ENCODE measurements at places on chromosomes 3 and 15. TPM values are rescaled to one million over a fixed set of nuclear protein-coding genes. Genes with fewer than 3 reads are reported as not detected.

GRCh38 chr3:194496217-194496919 is 9.6 kb upstream of the ATP13A3 start:
- no peaks in the 10 kb centered on the region for H3K4me1 ChIP-seq
- no peak for DNase-seq
- H3K27me3 ChIP-seq = no peaks in the 10 kb centered on the region
- no peak overlapping the region for H3K4me3 ChIP-seq

DNA sequence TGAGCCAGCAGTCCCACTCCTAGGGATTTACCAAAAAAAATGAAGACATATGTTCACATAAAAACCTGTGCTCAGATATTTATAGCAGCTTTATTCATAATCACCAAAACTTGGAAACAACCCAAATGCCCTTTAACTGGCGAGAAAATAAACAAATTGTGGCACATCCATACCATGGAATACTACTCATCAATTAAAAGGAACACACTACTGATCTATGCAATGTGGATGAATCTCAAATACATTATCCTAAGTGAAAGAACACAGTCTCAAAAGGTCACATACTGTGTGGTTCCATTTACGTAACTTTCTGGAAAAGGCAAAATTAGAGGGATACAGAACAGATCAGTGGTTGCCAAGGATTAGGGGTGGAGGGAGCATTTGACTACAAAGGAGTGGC is 394.5 kb downstream of the SHQ1 start:
- H3K27ac ChIP-seq = no peak overlapping the region
- no peaks in the 10 kb centered on the region for H3K36me3 ChIP-seq
- H3K4me3 ChIP-seq = no peak overlapping the region
- DNase-seq = no peak

GRCh38 chr3:14823910-14824629 is 5.3 kb downstream of the FGD5 start:
- H3K4me3 ChIP-seq = no peak overlapping the region
- no peaks in the 10 kb centered on the region for H3K4me1 ChIP-seq
- DNase-seq = no peak
- H3K27ac ChIP-seq = peak overlapping the region; percentile 55
- H3K27me3 ChIP-seq = no peaks in the 10 kb centered on the region

GRCh38 chr3:14474363-14475081 is 65.6 kb downstream of the GRIP2 start:
- H3K27ac ChIP-seq = no peak overlapping the region
- H3K4me1 ChIP-seq = peaks cover 9% of the 10 kb centered on the region
- H3K27me3 ChIP-seq = no peaks in the 10 kb centered on the region
- peaks cover 37% of the 10 kb centered on the region for H3K36me3 ChIP-seq

- DNase-seq = no peak
- H3K4me1 ChIP-seq = no peaks in the 10 kb centered on the region
- H3K4me3 ChIP-seq = no peak overlapping the region
- peaks cover 3% of the 10 kb centered on the region for H3K27me3 ChIP-seq
- no peak overlapping the region for H3K27ac ChIP-seq
Measured at GRCh38 chr3:13795816-13796215, 84.1 kb downstream of the WNT7A start.

Gene LMCD1
- 101 TPM for total RNA-seq

Gene NCK1
- 30.9 TPM for total RNA-seq

Gene GOLGA8N
- total RNA-seq = 11.1 TPM
